ENCODE measurements at places on chromosomes 5 and 9.

DNA sequence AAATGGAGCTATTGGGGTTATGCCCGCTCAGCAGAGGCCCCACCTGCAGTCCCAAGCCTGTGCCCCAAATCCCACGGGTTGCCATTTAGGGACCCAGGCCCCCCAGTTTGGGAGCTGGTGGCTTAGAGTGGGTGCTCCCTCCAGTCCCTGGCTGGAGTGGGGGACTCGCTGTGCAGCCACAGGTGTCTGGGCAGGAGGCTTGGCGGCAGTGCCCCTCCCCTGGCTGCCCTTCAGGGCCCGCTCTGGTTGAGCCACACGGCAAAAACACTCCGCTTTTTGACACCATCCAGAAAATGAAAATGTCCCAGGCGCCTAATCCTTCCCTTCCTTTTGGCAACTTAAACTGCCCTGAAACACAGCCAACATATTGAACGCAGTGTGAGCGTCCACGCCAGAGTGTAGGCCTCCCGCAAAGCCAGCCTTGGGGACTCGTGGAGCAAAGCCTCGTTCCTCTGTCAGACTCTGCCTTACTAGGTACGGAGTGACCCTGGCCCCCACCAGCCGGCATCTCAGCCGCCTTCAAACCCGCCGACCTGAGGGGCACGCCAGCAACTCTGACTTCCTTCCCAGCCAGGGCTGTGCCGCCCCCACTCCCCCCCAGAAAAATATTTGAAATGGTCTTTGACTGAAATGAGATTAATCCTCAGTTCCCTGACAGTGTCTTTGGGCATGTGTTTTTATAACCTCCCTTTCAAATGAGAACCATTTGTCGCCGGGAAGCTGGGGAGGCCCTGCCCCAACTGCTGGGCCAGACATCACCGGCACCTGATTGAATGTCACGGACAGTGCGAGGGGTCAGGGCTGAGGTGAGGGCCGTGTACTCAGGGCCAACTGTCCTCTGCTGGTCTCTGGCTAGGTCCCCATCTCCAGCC, 98.5 kb upstream of the LMX1B start:
- DNase-seq = no peak

- no peak for DNase-seq
Observed at GRCh38 chr5:141640698-141641097, 3.9 kb downstream of the RELL2 start.

DNA sequence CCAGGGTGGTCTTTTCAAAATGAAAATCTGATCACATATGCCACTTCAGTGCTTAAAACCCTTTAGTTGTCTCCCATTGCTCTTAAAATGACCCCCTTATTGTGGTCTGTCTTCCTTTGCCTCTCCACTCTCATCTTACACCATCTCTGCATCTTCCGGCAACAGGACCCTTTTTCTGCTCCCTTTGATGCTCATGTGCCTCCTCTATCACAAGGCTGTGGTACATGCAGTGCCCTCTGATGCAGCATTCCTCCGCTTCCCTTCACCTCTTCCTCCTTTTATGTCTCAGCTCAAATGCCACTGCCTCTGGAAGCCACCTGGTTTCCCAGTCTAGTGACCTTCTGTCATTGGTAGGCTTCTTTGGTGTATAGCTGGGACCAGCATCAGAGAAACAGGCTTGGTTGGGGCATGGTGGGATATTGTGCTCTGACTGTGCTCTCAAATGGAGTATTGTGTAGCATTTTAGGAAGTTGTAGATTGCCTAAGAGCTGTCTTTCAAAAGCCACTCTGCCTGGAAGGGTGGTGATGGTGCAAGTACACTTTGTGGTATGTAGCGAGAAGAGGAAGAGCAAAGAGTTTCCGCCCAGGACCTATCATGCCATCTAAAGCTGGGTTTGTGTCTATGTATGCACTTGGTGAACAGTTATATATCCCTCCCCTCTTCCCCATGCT, 28.1 kb downstream of the ARHGAP26 start:
- peak; percentile 62 for DNase-seq

DNA sequence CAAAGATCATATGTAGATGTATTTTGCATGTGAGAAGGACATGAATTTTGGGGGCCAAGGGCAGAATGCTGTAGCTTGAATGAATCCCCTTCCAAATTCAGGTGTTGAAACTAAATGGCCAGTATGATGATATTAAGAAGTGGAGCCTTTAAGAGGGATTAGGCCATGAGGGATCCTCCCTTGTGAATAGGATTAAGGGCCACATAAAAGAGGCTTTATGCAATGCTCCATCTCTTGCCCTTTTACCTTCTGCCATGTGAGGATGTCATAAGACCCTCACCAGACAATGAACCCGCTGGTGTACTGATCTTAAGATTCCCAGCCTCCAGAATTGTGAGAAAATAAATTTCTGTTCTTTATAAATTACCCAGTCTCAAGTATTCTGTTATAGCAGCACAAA, 206.1 kb downstream of the YTHDC2 start:
- no peak for DNase-seq

DNA sequence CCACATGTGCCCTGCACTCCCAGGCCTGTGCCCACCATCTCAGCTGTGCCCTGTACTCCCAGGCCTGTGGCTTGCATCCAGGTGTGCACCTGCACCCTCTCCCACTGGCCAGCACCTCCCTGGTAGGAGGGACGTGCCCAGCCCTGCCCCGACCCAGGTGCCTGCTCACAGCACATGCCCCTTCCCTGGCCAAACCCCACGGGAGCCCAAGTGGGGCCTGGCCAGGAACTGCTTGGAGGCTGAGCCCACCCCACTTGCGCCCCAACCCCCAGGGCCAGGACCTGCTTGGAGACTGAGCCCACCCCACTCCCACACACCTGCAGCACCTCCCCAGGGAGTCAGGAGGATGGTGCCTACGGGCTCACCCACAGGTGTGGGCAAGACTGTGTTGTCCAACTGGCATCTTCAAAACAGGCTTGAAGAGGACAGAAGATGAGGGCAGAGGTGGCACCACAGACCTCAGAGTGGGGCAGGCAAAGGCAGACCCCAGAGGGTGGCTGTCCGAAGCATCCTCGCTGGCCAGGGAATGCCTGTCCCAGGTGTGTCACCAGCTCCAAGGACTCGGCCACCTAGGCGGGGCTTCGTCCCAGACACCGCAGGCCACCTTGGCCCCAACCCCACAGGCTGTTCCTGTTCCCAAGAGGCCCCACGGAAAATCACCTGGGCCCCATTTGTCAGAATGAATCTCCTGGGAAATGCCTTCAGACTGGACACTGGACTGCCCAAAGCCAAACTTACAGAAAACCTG, 10.8 kb downstream of the ZDHHC11B start:
- DNase-seq = no peak

- DNase-seq = no peak
Observed at GRCh38 chr9:38106488-38106887, 37.5 kb upstream of the SHB start.

DNA sequence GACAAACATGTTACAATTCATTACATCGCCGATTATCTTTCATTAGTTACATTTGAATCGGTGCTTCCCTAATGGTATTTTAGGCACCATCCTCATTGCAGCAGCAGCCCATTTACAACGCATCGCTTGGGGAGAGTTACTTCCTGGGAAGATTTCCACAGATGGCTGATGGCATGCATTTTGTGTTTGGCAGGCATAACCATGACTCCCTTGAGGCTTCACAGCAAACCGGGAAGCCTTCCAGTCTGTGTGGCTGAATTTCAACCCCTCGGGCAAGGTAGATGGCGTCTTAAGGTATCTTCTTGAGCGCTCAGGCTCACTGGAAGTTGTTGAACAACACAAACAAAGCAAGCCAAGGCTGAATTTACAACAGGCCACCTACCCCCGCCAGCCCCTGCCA, 1.6 kb upstream of the DNAH5 start:
- no peak for DNase-seq

DNA sequence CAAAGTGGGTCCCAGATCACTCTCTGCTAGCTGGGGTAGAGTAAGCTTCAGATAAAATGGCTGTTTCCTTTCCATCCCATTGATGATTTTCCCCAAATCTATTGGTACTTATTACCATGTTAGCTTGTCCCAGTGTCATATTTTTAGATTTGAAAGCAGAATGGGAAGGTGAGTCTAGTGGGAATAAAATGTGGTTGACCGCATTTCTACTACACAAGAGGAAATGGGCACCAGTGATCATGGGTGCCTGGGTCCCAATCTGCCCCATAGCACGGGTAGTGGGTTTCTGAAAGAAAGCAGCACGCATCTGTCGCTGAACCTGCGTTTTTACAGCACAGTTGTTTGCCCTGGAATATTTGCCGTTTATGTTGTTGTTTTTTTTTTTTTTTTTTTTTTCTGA, 20.1 kb downstream of the DAPK1 start:
- no peak for DNase-seq

DNA sequence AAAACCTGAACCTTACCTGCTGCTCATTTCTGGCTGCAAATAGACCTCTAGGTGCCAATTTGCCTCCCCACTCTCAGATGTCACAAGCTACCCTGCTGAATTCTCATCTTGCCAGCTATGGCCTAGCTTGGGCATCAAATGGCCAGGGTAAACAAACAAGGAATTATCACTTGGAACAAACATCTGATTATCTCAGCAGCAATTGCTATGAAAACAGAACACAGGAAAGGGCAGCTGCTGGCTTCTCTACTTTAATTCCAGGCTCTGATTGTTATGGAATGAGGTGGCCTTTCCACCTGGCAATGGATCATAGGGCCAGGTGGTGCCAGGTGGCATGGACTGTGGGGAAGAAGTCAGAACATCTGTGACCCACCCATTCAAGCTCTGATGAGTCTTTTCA, 505.1 kb downstream of the TLR4 start:
- no peak for DNase-seq

- DNase-seq = no peak
Observed at GRCh38 chr5:123808461-123809380, 296.7 kb downstream of the CSNK1G3 start.

- no peak for DNase-seq
Observed at GRCh38 chr5:153168241-153168640, 322.2 kb upstream of the GRIA1 start.

- no peak for DNase-seq
Observed at GRCh38 chr5:132362086-132362485, 7.4 kb upstream of the SLC22A5 start.

DNA sequence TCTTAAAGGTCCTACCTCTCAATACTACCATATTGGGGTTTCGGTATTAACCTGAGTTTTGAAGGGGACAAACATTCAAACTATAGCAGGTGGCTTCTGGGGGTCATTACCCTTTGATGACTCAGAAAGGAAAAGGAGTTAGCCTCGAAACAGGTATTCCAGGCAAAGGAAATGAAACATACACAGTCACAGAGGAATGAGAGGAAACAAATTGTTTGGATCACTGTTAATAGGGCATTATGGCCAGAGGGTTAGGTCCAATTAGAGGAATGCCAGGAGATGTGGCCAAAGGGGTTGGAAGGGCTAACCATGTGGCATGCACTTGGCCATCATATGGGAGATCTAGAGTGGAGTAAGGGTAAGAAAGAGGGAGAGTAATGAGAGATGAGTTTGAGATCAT, 23.9 kb upstream of the NIM1K start:
- DNase-seq = no peak

DNA sequence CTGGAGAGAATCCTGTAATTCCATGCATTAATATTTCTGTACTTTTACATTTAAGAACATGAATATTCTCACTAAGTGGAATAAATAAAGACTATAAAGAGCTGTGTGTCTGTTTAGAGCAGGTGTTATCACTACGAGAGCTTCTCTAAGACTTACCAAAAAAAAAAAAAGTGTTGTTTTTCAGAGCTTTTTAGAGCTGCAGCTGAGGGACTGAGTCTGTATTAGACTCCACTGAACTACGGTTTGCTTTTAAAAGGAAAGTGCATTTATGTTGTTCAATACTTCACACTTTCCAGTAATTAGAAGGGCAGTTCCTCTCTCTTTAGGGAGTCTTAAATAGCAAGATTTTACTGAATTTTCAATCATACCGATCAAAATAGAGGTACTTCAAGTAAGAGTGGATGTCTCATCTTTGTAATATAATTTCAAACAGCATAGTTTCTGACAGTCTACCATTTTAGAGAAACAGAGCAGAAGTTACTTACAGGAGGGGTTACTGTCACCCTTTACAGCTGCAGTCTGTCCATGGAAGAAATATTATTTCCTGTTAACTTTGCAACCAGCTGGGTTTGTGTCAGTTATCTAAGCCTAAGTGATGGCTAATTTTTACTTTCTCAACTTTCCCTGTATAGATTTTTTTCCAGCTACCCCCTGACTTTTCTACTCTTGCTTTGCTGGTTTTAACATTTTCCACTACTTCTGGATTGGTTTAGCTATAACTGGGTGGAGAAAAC, 2.4 kb downstream of the SYK start:
- no peak for DNase-seq

- no peak for DNase-seq
Observed at GRCh38 chr5:143319437-143320227, 83.9 kb downstream of the NR3C1 start.

GRCh38 chr5:16406630-16407029, 59.0 kb downstream of the ZNF622 start:
- DNase-seq = no peak

DNA sequence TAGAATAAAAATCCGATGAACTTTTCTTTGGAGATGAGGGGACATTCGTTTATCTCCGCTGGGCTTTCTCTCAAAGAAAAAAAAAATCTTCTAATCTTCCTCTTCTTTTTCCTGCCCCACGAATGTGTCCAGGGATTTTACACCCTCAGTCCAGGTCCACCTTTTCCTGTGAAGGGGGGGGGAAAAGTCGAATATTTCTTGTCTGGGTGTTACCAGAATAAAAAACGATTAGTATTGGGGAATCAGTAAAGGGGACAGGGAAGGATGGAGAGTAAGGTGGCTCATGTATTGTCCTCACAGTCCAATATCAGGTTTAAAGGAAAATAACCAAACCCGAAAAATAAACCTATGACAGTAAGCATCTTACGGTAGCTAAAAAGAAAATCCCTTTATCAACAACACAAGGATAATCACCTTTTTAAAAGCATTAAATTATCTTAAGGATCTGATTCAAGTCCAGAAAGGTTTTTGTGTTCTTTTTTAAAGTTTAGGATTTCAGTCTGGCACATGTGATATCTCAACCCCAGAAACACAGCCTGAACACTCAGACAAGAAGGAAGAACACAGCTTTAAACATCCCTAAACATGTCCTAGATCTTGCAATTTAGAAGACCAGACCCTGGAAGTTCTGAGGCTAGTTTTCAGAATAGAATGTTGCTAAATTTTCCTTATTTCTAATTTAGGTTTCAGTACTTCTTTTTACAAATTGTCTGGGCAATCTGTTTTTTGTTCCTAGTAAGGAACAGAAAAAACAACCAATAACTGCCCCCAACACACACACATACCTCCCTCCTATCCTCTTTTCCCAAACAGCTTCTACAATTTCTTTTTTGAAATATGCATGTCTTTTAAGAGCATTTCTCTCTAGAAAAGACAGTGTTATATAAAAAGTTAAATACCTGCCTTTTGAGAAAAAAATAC, 1.2 kb downstream of the ZNF608 start:
- no peak for DNase-seq

GRCh38 chr9:87630266-87630665, 95.7 kb upstream of the CTSL start:
- DNase-seq = no peak
